GM12878 (cell line): ENCODE measurements at places on chromosomes 6 and 20.

DNA sequence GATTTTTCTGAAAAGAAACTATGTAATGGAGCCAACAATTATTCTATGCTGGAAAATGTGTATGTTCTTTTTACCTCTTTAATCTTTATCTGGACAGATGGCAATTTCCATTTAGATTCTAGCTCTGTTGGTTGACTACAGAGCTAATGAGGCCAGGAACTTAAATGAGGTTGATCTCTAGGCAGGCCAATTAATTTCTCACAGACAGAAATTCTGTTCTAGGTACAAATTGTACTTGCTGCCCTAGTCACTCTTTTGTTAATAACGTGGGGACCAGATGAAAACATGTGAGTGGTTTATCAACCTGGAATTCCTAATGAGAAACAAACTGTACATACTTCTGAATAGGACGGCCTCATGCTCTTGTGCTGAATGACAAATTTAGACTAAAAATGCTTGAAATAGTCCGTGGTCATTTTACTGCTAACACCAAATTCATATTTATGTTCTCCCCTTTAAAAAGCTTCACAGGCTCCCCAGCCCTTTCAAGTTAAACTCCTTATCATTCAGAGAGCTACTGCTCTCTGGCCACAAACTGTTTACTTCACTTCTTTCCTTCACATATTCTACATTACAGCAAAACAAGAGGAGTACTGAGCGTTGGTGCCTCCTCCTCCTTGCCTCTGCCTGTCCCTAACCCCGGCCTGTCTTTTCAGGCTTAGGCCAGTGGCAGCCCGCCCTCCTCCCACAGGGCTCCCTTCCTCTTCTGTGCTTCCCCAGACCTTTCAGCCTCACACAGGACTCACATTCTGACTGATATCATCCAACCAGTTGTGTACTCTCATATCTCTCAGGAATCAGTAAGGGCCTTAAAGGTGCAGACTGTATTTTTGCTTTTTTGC is 41.4 kb downstream of the DTNBP1 start:
- peak; percentile 62 for DNase-seq

DNA sequence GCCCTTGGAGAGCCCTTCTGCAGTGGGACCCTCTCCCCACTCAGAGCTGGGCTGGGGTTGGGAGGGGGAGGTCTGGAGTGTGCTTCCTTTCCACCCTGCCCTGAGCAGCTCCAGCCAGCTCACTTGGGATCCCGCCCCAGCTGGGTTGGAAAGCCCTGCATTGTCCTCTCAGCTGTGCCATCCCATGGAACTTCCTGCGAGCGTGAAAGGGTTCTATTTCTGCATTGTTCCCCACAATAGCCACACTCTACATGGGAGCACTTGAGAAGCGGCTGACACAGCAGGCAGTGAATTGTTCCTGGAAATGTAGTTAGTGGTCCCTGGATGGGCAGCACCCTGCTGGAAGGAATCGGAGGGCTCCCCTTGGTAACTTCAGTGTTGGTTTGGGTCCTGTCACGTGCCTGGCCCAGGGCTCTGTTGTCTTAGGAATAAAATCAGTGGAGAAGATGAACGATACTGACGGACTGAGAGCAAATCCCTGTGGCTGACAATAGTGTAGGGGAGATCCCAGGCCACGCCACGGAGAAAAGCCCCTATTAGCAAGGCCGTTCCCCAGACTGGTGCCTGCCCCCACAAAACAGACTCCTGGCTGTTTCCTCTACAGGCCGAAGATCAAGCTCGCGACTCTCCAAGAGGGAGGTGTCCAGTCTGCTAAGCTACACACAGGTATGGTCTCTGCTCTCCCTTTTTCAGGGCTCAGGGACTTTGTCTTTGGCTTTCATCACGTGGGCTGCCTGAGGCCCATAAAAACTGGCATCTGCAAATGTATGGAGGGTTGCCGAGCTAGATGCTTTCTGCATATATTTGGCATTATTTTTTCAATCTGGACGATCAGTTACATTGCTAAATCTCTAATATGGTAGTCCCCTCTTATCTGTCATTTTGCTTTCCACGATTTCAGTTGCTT is 18.8 kb downstream of the DNMT3B start:
- DNase-seq, result no peak

DNA sequence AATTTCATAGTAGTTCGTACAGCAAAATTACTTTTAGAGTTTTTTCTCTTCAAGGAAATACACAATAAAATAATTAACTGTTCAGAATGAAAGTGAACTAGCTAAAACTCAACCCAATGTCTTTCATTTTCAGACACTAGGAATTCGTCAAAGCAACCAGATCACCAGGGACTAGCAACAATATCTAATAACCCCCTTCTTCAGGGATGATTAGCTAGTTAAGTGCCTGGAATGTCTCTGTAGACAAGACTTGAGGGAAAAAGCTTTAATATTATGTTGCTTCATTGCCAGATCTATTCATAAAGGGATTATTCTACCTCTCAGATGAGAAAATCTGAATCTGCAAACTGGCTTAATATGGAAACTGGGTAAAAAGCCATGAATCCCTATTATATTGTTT is 41.8 kb upstream of the OR14J1 start:
- DNase-seq, result no peak

DNA sequence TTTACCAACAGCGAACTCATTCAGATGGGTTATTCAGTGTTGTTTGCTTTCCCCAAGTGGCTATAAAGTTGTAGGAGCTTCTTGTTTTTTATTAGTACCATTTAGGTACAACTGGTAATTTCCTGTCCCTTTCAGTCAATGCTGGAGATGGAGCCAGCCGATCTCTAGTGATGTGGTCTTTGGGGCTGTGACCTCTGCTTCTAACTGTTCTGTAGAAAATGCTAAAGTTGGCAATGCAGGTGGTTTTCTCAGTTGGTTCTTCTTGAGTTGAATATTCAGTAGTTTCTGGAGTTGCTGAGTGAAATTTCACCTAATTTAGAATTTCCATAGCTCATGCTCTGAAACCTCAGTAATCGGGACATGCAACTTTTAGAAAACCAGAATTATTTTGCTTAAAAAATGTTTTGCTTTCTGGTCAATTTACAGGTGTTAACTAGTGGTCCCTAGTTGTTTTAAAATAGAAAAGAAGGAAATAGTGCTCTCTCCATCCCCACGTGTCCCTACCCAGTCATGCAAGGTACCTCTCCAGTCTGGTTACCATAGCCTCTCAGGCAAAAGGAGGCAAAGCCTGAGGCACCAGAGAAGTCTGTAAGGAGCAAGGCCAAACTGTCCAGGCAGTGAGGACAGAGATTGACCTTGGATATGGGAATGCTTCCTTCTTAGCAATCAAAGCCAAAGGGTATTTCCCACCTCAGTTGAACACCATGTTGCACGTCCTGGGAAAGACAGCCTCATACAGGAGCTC is 27.3 kb upstream of the GABRR1 start:
- DNase-seq, result no peak

GRCh38 chr20:40763646-40764295 is 74.7 kb upstream of the MAFB start:
- no peak for DNase-seq

DNA sequence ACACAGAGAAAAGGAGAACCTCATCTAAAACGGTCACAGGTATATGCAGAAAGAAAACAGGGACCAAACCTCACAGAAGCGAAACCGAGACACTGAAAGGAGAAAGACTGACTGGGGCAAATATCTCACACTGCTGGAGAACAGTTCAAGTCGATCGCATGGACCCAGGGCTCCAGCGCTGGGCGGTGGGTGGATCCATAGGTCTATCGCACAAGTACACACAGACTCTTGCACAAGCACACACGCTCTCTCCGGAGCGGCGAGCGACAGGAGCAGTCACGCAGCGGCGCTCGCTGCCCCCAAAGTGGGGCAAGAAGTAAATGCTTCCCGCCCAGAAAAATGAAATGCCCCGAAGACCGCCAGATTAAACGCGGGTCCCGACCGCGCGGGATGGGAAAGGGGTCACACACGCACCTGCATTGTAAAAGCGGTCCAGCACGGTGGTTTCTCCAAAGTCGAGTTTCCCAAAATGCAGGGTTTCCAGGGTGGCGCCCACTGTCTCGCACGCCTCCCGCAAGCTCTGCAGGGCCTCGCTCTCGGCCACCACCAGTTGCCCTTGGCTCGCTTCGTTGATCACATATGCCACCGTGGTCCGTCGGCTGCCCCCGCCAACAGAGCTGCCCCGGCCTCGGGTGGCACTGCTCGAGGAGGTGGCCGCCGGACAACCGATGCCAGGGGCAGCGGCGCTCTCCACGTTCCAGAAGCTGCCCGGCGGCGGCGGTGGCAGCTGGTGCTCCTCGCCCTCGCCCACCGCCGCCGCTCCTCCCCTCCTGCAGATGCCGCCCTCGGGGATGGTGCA is 782 bp downstream of the MAP3K5 start:
- DNase-seq, result peak; percentile 89

GRCh38 chr6:126195625-126196236 is 144.2 kb upstream of the CENPW start:
- DNase-seq, result no peak

DNA sequence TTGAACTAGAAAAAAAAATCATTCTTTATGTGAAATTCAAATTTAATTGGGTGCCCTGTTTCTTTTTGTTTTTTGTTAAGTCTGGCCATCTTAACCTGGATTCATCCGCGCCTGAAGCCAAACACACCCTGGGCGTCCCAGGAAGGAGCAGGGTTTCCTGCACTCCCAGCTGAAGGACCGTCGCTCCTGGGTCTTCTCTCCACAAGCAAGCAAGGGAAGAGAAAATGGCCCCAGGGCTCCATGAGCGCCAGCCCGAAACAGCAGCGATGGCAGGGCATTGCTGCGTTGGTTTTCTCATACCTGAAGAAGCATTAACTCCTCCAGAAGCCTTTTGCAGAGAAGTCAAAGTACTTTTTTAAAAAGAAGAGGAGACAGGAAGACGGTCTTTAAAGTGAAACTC is 105.4 kb upstream of the AFDN start:
- DNase-seq, result no peak

- no peak for DNase-seq
Measured at GRCh38 chr6:121590916-121591315, 155.5 kb downstream of the GJA1 start.

DNA sequence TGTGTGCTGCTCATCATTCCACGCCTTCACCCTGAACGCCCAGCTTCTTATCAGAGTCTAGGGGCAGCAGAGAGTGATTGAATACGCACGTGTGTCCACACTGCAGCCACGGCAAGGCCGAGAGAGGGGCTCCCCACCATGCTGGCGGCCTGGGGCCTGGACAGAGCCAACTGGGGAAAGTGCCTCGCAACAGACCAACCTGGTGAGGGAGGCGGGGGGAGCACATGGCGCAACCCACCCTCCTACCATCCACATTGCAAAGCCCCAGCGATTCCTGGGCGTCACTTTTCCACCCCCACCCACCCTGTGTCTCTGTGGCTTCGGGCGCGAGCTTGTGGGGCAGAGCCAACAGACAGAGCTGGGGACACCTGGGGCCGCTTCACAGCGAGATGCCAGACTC is 66.4 kb upstream of the DUSP22 start:
- no peak for DNase-seq

DNA sequence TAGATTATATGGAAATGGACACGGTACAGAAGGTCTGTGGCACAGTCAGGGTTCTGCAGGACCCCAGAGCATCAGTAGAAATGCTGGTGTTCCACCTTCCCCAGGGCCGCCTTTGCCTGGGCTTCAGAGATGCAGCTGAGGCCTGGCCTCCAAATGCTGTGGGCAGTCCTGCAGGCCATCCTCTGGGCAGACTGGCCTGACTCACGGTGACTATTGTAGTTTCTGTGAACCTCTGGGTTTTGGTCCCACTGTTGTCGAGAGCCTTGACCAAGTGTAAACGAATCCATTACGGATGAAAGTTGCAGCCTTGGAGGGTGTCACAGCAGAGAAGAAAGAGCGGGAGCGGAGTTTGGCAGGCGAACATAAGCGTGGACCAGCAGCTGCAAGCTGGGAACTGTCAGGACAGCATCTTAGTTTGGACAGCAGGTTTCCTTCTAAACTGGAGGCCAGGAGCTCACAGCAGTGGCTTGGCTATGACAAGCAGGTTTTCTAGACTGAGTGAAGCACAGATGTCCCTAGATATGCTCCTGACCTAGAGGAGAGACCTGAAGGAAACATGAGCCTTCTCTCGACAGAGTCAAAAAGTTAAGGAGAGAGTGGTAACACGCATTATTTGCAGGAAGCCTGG is 46.2 kb upstream of the BCLAF1 start:
- DNase-seq, result no peak

GRCh38 chr6:30601436-30601814 is 15.6 kb downstream of the PPP1R10 start:
- no peak for DNase-seq

- DNase-seq, result no peak
Measured at GRCh38 chr20:54029643-54030042, 40.8 kb downstream of the BCAS1 start.

- peak; percentile 68 for DNase-seq
Measured at GRCh38 chr6:166173281-166173951, 5.8 kb upstream of the TBXT start.

DNA sequence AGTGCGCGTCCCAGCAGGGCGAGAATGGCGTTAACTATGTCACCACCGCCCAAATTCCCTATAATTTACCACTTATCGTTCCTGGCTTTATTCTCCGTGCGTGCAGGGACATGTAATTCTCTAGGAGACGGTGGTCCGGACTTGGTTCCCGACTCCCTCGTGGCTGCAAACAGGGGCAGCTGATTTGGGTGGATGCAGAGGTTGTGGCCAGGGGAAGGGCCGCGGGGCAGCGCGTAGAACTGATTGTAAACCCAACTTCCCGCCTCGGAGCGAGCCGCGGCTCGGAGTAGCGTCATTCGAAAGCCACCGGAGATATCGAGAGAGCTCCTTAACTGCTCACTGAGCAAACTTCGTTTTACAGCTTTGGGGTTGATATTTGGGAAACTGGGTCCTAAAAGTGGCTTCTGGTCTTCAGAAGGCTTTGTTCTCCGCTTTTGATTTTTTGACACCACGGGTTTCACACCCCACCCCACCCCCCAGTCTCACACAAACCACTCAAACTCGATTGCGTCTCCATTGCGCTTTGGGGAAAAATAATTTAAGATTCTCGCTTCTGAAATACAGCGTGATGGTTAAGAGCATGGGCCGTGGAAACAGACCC is 17.5 kb upstream of the ZSCAN9 start:
- DNase-seq, result no peak

- DNase-seq, result no peak
Measured at GRCh38 chr6:74320074-74320473, 624.1 kb downstream of the CD109 start.

DNA sequence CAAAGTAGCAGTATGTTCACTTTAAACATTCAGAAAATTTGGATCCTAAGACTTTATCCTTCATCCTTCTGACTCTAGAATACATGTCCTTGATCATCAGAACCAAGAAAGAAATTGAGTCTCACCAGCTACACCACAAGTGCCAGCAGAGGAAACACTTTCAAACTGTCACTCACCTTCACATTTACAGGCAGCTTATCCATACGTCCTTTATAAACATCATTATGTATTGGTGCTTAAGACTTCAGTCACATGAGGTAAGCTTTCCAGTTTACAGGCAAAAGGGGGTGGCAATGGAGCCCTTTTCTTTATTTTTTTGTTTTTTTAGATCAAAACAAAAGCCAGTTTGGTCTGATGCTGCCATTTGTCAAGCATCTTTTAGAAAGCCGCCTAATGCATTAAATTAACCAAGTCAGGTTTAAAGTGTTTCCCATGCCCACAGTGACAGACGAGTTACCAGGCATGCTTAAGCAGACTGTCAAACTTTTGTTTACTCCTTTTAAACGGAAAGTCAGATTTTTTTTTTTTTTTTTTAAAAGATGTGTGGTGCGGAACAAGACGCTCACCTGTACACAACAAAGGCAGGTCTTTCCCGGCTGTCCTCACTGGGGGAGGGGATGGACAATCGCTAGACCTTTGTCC is 952 bp upstream of the BRPF3 start:
- no peak for DNase-seq

- no peak for DNase-seq
Measured at GRCh38 chr6:20747991-20748390, 213.7 kb downstream of the CDKAL1 start.

GRCh38 chr6:42777126-42777822 is 4.6 kb upstream of the BICRAL start:
- peak; percentile 83 for DNase-seq

GRCh38 chr20:8400486-8400885 is 268.4 kb downstream of the PLCB1 start:
- no peak for DNase-seq
